ENCODE measurements at places on chromosomes 6 and 20.

- DNase-seq, result no peak
These were observed 63.3 kb upstream of the PDE10A start for GRCh38 chr6:165726290-165726875.

DNA sequence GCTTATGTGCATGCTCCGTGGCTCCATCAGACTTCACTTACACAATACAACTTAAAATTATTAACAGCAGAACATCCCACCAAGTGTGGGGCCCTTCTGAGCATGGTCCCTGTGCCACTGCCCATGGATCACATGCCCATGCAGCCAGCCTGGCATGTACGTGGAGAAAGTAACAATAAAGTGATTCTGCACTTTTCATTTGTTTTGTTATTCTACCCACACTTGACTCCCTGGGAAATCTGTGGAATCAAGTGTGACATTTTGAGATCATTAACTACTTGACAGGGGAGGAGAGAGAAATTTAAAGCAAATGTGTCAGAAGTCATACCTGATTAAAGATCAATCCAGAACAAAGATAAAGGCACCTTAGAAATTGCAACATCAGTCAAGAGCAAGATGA is 112.0 kb downstream of the ISM1 start:
- no peak for DNase-seq

DNA sequence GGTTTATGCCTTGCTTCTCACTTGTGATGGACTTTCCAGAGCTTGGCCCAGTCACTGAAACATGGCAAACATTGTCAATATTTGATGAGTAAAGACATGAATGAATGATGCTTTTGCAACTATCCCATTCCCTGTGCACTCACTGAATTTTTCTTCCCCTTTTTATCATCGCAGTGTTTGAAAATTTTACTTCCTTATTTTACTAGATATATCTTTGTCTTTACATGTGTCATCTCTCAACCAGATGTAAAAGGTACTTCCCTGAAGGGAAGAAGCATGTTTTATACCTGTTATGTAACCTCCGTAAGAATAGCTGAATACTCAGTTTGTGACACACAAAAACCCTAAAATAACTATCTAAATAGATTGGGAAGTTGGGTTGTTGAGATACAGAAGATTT is 544.7 kb upstream of the FLRT3 start:
- DNase-seq, result no peak

DNA sequence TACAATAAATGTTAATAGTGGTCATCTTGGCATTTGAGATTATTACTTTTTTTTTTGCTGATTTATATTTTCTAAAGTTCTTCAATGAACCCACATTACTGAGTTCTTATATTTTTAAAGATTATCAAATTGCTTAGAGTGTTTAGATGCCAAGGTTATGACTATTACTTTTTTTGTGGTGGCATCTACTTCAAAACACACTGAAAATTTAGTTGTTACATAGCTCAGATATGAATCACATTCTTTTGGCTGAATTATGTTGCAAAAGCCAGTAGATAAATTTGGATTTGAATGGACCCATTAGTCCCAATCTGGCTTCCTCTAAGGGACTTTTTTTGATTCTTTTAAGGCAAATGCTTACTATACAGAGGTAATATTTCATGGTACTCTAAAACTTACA is 8.9 kb downstream of the UTRN start:
- no peak for DNase-seq

GRCh38 chr6:37587866-37588734 is 88.4 kb upstream of the CCDC167 start:
- no peak for DNase-seq

DNA sequence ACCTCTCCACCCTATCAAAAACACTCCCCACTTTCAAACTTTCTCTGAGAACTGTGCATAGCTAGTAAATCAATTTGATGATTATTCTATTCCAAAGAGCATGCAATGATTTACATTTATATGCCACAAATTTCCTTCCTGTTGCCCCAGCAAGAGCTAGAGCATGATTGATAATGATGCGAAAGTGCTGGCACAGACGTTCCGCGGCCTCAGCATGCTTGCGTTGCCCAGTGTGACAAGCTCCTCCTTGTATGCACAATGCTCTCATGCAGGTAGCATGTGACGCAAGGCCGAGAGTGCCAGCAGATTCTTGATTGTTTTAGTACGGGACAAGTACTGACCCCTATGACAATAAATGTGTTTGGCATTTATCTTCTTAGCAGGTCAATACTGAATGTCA is 696.3 kb upstream of the SLC35B3 start:
- DNase-seq, result no peak
